ENCODE measurements at places on chromosomes 7 and 10.

GRCh38 chr7:36084485-36085091, 68.5 kb upstream of the EEPD1 start:
- DNase-seq, result no peak

- DNase-seq, result no peak
These were observed 17.1 kb downstream of the KCNK18 start for GRCh38 chr10:117214401-117214800.

DNA sequence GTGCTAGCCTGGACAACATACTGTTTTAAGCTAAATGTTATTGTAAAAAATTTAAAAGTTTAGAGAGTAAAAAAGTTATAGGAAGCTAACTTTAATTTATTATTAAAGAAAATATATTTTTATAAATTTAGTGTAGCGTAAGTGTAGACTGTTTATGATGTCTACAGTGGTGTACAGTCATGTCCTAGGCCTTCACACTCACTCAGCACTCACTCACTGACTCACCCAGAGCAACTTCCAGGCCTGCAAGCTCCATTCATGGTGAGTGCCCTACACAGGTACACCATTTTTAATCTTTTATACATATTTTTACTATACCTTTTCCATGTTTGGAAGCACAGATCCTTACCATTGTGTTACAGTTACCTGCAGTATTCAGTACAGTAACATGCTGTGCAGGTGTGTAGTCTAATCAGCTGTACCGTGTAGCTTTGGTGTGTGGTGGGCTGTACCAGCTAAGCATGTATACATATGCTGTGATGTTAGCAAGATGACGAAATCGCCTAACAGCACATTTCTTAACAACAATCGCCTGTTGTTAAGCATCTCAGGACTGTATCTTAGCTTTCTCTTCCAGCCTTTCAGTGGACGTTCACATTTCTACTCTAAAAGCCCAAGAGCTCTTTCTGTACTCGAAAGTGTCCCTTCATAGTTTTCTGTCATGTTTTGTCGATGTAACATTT, 12.5 kb downstream of the RNF32 start:
- DNase-seq, result no peak

- DNase-seq, result no peak
These were observed 53.7 kb upstream of the AHR start for GRCh38 chr7:17244786-17245185.

GRCh38 chr10:131686781-131687420, 213.9 kb upstream of the PPP2R2D start:
- DNase-seq, result no peak

DNA sequence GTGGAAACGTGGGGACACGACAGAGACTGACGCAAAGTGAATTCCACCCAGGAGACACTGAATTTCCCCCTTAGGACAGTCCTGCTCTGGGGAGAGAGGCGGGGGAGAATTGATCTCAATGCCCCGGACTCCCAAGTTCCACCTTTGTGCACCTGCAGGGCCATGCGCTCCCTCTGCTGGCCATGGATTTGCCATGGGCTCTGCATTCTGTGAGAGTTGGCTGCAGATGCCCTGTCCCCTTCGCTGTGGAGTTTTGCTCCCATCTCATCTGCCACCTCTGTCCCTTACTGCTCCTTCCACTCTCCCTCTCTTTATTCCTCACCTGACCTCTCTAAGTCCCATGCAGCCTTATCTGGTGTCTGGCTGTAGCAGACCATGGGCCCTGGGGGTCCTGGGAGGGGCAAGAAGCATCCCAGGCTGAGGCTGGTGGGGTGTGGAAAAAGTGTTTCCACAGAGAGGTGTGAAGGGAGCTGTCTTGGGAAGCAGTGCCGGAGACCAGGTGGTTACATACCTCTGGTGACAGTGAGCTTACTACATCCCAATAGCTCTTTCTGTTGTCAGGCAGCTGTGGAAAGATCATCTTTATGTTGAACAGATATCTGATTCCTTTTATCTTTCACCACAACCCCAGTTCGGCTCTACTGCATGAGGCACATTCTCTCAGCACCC, 14.3 kb downstream of the GHRHR start:
- DNase-seq, result no peak

DNA sequence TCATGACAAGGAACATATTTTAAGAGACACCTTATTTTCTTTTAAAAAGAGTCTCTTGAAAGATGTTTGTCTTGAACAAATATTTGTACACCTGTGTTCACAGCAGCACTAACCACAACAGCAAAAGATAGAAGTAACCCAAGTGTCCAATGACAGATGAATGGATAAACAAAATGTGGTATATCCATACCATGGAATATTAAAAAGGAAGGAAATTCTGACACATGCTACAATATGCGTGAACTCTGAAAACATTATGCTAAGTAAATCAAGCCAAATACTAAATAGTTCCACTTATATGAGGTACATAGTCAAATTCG, 17.8 kb downstream of the SGMS1 start:
- no peak for DNase-seq

- DNase-seq, result no peak
These were observed 37.3 kb upstream of the PRSS1 start for GRCh38 chr7:142711746-142712616.

DNA sequence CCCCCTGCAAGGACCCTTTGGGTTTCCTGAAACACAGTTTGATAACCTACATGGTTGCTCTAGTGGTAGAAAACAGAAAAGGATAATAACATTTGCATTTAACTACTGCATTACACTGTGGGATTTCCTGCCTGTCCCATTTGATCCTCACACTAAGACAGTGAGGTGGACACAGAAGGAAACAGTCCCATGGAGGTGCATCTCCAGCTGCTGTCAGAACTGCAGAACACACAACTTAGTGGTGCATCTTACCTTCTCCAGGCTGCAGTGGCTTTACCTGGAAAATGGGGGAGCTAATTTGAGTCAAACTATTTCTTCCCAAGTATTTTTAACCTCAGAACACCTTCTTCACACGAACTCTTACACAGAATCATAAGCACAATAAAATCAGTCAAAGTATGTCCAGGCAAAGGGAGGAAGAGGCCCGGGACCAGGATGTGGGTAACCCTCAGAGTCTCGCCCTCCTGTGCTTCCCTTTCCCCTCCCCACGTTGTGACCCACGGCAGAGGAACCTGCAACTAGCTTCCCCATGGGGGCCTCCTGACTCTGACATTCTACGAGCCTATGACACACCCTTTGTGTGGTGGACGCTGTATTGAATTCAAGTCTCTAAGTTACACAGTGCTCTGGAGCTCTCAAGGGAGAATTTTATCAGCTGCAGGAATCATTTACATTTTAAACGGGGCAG, 33.7 kb downstream of the SCRN1 start:
- no peak for DNase-seq

- no peak for DNase-seq
These were observed 30.4 kb downstream of the RAMP3 start for GRCh38 chr7:45187946-45188411.

DNA sequence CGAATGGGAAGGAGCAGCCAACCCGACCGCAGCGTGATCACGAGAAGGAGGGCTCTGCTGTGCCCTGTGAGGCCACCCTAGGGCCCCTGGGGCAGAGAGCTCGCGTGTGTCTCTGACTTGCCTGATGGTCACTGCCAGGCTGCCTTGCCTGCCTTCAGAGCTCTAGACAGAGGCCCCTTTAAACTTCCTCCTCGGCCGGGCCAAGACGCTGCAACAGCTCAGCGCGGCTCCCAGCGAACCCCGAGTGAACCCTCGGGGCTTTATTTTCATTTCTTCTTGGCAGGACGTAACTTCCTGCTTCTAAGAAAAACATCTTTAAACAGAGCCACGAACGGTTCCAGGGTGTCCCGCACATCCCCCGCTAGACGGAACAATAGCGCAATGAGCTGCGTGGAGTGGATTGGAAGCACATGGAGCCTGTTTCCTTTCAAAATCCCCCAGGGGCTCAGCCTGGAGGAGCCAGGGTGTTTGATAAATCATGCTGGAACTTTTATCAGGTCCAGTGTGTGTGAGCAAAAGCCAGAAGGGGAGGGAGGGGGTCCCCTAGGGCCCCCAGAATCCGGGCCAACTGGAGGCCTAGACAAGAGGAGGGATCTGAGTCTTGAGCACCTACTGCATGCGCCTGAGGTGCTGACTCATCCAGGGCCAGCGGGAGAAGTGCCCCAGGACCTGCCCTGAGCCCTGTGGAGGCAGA, 134.1 kb upstream of the GDF10 start:
- peak; percentile 82 for DNase-seq

GRCh38 chr10:6409971-6410643, 170.0 kb downstream of the PRKCQ start:
- no peak for DNase-seq

- DNase-seq, result no peak
These were observed 81.9 kb upstream of the INSIG1 start for GRCh38 chr7:155215576-155216325.

GRCh38 chr10:120559800-120560199, 102.8 kb downstream of the PLPP4 start:
- DNase-seq, result no peak

DNA sequence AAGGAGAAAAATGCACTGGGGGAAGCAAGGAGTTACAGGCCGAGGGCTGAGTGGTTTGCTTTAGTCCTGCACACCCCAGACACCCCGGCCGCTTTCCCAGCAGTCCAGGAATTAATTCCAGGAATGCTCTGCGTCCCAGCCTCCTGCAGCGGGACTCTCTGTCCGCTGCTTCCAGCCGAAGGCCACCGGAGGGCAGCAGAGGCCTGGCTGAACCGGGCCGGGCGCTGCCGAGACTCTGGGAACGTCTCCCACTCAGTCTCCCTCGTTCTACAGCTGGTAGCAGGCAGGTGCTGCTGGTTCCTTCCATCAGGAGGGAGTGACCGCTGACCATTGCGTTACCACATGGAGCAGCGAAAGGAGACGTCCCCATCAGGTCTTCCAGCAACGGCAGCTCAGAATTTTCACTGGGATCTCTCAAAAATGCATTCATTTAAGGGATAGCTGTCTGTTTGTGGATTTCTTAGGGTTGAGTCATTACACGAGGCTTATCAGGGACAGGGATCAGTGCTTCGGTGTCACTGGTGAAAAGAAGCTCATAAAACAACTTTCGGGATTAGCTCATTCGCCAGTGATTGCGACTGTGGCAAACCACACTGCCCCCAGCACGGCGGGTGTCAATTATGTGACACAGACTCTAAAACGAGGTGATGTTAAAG, 24.9 kb upstream of the PITRM1 start:
- DNase-seq, result peak; percentile 87

DNA sequence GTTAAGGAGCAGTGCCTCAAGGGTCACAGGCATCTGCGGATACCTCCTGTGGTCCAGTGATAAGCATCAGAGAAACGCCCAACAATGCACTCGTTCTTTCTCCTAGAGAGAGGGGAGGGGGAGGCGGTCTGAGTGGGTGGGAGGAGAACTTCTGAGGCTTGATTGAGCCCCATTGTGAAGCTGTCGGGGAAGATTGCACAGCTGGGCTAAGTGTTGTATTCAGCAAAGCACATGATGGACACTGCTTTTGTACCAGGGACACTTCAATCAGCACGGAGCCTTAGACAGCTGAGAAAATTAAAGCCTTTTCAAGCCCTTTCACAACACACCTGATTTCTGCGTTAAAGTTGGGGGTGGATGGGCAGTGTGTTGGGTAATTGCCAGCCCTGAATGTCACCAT, 230.3 kb upstream of the GHITM start:
- DNase-seq, result no peak

GRCh38 chr7:53022893-53023292, 12.5 kb upstream of the POM121L12 start:
- no peak for DNase-seq

DNA sequence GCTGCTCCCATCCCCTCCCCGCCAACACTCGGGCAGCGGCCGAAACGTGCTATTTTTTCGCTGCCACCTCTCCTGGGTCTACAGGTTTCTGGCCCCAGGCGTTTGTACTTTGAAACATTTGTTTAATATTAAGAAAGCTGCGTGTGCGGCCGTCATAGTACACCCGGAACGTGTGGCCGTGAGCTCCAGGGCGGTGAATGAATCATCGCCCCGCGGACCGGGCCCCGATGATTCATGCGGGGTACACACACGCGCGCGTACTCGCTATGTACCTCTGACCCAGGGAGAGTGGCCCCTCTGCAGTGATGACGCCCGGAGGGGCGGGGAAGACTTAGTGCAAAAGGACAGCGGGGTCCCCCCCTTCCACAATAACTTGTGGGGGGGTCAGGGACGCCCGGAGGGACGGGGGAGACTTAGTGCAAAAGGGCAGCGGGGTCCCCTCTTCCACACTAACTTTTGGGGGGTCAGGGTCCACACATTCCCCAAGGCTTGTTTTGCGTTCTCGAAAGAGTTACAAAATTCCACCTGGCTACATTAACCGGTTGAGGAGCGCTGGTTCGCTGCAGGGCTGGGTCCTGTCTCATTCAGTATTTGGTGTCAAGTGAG, 56.5 kb upstream of the PCGF5 start:
- no peak for DNase-seq

DNA sequence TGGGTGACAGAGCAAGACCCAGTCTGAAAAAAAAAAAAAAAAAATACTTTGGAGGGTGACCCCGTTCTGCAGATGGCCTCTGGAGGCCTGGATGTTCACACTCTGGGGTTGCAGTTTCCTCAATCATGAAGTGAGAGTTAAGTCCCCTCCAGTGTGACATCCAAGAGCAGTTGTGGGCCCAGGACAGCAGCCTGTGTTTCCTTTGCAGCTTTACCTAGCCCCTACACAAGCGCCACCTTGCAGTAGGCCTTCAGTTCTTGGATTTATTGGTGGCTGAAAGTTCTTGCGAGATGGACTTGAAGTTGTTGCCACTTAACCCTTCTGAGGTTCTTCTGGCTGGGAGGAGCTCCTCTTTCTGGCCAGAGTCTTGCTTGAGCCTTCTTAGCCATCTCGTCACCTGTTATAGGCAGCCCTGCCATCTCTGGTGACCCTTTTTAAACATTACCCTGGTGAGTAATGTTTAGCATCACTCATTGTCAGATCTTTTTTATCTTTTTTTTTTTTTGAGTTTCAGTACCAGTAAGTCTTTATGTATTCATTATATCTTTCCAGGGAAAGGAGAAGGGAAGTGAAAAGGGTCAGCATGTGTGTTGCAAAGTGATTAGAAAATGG, 3.4 kb upstream of the ACTR3C start:
- no peak for DNase-seq

DNA sequence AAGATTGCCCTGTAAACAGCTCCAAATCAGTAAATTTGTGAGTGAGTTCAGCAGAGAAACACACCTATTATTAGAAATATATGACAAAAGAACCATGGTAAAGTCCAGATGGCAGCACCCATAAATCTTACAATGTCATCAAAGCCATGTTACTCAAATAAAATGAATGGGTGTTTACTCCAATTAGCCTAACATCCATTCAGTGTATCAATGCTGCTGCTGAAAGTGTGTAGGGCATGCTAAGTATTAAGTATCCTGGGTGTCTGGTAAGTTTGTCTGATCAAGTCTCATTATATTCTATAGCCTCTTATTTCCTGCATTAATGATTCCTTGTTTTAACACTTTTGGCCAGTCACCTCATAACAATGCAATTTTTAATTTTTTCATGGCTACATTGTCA, 185.5 kb upstream of the STEAP4 start:
- no peak for DNase-seq

GRCh38 chr10:986881-987619, 1.2 kb upstream of the GTPBP4 start:
- no peak for DNase-seq

DNA sequence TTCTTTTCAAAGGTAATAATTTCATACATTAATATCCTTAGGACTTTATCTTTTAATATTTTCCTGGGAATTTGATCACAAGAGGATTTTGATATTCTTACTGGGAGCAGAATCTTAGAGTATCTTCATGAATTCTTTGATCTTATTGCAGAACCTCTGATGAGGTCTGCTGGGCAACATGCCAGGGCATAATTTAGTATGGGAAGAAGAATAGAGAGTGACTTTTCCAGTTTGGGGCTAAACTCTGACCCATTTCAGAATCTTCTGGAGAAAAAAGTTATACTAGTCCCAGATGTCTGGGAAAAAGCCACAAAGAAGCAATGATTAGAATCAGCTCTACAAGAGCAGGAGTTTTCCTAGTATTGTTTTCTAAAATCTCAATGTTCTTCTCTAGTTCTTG, 28.0 kb upstream of the RSU1 start:
- DNase-seq, result no peak

Data from left hindlimb (tissue), 1 donor.